WTC11 (cell line): ENCODE measurements at places on chromosomes 2 and 18.

DNA sequence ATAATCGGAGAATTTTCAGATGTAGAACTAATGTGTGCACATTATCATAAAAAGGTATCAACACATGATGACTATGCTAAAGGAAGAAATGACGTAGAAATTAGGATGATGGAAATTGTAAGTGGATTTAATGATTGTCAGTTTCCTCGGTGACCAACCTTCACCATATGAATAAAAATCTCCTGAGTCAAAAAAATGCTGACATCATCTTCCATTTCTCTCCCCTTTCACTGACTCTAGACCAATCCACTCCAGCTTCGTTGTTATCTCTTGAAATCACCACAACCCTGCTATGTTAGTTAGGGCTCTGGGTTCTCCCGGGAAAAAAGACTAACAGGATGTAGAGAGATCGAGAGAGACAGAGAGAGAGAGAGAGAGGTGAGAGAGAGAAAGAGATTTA lies 204.8 kb upstream of the KYNU start:
- no peak overlapping the region for H3K27ac ChIP-seq
- H3K27me3 ChIP-seq, result no peaks in the 10 kb centered on the region
- H3K36me3 ChIP-seq, result no peaks in the 10 kb centered on the region
- no peak overlapping the region for H3K4me3 ChIP-seq
- H3K4me1 ChIP-seq, result no peaks in the 10 kb centered on the region

GRCh38 chr2:26492749-26493515 lies 15.0 kb upstream of the OTOF start:
- H3K4me3 ChIP-seq, result no peak overlapping the region
- H3K36me3 ChIP-seq, result no peaks in the 10 kb centered on the region
- no peaks in the 10 kb centered on the region; the same call in 1 of the 2 replicates for H3K27me3 ChIP-seq
- H3K27ac ChIP-seq, result no peak overlapping the region
- H3K4me1 ChIP-seq, result peaks cover 18% of the 10 kb centered on the region
- no peak for DNase-seq

DNA sequence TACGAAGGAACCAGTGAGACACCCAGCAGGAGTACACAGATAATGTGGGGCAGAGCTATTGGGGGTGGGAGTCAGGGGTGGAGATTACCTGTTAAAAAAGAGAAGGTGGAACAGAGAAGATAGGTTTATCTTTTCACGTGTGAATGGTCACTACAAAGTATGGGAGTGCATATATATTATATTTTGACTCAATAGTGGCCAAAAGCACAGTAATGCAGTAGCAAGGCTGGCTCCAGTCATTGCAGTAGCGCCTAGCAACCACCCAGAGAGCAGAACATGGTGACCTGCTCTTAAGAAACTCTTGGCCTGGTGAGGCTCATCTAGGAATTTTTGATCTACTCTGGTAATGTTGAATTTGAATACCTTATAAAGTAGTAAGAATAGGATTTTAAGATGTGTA lies 1.0 kb downstream of the IMPACT start:
- H3K4me1 ChIP-seq, result peaks cover 21% of the 10 kb centered on the region
- peaks cover 11% of the 10 kb centered on the region for H3K36me3 ChIP-seq
- DNase-seq, result no peak
- H3K27ac ChIP-seq, result peak overlapping the region; percentile 95

GRCh38 chr2:202036601-202037037 lies 3.0 kb downstream of the FZD7 start:
- H3K4me1 ChIP-seq, result peaks cover 39% of the 10 kb centered on the region
- H3K4me3 ChIP-seq, result no peak overlapping the region
- H3K27me3 ChIP-seq, result peaks cover 13% of the 10 kb centered on the region

DNA sequence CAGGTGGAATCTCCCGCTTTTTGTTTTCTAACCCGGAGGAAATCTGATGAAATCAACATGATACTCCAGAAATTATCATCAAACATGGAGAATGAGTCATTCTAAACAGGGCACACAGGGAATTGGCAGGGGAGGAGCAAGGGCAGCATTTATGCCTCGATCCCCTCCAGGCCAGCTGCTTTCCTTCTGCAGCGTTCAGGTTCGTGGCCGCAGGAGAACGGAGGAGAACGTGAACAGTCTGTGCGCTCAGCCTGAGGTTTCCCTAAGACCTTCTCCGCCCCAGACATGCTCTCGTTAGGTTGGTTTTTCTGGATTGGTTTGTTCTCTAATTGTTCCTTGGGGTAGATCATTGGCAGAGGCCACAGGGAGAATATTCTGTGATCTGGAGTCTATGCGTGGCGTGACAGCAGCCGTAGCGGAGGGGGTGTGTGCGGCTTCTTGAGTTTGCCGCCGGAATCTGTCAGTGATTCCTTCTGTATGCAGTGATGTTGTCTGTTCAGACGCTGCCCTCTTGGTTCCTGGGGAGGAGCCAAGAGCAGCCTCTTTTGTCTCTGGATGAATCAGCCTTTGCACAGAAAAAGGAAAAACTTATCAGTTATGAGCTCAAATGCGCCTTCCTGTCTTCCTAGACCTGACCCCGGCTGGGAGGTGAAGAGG lies 75.9 kb downstream of the SH3BP4 start:
- DNase-seq, result no peak
- H3K27ac ChIP-seq, result peak overlapping the region; percentile 0; the same call in 1 of the 2 replicates
- H3K36me3 ChIP-seq, result no peaks in the 10 kb centered on the region
- peaks cover 41% of the 10 kb centered on the region for H3K4me1 ChIP-seq
- H3K4me3 ChIP-seq, result no peak overlapping the region
- no peaks in the 10 kb centered on the region for H3K27me3 ChIP-seq

- H3K4me3 ChIP-seq, result no peak overlapping the region
- H3K27me3 ChIP-seq, result no peaks in the 10 kb centered on the region
- peaks cover 8% of the 10 kb centered on the region; the same call in 1 of the 2 replicates for H3K36me3 ChIP-seq
- DNase-seq, result no peak
- H3K27ac ChIP-seq, result no peak overlapping the region
- H3K4me1 ChIP-seq, result peaks cover 40% of the 10 kb centered on the region
Observed at GRCh38 chr2:206798000-206798399, 32.6 kb downstream of the FASTKD2 start.

GRCh38 chr2:71379086-71379485 lies 47.5 kb downstream of the ZNF638 start:
- H3K36me3 ChIP-seq, result peaks cover 42% of the 10 kb centered on the region
- no peak for DNase-seq
- H3K27me3 ChIP-seq, result no peaks in the 10 kb centered on the region
- H3K4me3 ChIP-seq, result no peak overlapping the region
- H3K4me1 ChIP-seq, result no peaks in the 10 kb centered on the region

DNA sequence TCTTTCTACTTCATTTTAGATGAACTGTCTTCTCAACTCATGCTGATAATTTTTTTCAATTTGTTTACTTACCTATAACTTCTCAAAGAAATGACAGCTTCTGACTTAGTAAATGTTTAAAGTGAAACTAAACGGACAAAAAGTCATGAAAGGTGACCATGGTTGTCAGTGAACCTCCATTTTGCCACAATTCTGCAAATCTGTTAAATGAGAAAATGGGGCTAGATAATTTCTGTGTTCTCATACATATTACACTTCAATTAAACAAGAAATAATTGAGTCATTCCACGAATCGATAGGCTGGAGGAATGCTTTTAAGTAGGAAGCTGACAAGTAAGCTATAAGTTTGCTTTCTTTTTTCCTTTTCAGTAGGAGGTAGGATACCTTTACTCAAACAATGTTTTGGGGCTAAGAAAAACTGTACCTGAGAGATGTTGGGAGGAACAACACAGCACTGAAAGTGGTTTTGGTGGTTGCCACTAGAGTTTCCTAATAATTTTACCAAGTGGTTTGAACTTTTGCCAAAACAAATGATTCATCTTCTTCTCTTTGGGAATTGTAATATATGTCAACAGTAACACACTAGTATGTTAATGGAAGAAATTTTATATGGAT lies 17.1 kb downstream of the DYNAP start:
- H3K4me1 ChIP-seq, result peaks cover 69% of the 10 kb centered on the region
- peak overlapping the region; percentile 99 for H3K27ac ChIP-seq
- no peak for DNase-seq
- H3K4me3 ChIP-seq, result peak overlapping the region; percentile 41

DNA sequence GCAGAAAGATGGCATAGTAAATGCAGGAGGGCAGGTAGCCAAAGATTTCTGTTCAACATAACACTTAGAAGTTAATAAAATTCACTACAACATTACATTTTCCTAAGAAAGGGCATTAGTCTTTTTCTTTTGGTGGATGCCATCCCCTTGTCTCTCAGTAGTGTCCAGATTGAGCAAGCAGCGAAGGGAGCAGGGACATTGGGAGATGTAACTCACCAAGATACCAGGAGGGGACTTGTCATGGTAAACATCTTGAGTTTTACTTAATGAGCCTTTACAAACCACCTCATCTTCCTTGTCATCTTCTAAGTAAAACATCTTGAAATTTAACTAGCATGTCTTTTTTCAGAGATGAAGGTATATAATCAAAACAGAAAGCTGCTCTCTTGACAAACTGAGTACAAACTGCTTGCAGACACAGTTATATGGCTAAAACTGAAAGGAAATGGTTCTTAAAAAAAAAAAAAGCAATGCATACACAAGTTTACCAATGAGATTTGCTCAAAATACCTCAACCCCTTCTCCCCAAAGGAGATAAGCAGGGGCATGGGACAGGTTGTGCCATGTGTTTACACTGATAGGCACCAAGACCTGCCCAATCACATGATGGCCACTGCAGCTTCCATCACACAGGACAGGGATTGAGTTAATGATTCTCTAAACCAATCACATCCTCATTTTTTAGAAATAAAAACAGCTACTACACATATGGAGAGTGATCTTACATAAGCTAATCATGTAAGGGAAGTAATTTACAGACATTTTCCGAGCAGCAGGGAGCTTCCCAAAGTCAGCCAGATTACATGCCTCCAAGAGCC lies 30.3 kb downstream of the LPIN2 start:
- DNase-seq, result no peak
- peaks cover 13% of the 10 kb centered on the region for H3K36me3 ChIP-seq
- H3K4me1 ChIP-seq, result peaks cover 51% of the 10 kb centered on the region
- H3K27me3 ChIP-seq, result no peaks in the 10 kb centered on the region

DNA sequence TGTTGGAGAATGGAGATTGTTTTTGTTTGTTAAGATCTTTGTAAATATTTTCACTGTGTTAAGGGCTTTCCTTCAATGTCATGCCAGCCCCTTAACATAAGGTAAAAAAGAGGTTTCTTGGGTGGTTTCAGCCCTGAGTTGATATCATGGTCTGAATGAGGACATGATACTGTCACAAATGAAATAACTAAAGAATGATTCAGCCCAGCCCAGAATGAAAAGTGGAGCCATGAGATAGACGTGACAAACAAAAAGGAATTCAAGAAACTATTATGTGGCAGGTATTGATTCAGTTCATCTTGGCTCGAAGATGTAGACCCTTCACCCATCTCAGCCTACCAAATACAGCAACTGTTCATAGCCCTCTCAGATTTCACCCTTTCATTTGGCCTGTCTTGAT lies 88.6 kb upstream of the TTN start:
- no peak overlapping the region for H3K27ac ChIP-seq
- no peak for DNase-seq
- H3K4me3 ChIP-seq, result no peak overlapping the region

GRCh38 chr2:177015356-177015923 lies 197.2 kb upstream of the HNRNPA3 start:
- no peak for DNase-seq
- no peak overlapping the region for H3K27ac ChIP-seq
- no peaks in the 10 kb centered on the region for H3K36me3 ChIP-seq
- no peaks in the 10 kb centered on the region for H3K4me1 ChIP-seq
- no peak overlapping the region for H3K4me3 ChIP-seq

DNA sequence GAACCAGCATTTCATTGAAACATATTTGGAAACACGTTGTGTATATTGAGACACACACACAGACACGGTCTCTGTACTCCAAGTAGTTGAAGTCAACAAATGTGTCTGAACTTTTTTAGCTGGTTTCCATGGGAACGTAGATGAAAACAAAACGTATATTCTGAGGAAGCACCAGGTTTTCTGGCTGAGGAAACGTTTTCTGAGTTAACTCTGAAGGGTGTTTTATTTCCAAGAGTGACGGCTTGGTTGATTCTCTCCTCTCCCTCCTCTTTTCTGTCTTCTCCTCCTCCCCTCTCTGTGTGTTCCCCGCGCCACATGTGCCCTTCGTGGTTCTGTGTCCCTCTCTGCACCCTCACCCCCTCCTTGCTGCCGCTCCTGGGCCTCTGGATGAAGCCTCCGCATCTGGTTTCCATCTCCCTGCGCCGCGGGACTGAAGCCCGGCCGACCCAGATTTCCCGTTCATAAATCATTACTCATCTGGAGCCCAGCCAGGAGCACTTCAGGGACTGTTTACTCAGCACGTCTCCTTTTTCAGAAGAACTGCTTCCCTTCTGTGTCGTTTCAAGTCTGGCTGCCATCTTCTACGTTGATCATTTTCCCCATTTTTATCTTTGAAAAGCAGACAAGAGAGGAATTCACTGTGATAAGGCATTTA lies 122.7 kb downstream of the COL6A3 start:
- H3K27ac ChIP-seq, result no peak overlapping the region
- no peak overlapping the region for H3K4me3 ChIP-seq
- H3K4me1 ChIP-seq, result peaks cover 12% of the 10 kb centered on the region
- no peaks in the 10 kb centered on the region for H3K36me3 ChIP-seq

DNA sequence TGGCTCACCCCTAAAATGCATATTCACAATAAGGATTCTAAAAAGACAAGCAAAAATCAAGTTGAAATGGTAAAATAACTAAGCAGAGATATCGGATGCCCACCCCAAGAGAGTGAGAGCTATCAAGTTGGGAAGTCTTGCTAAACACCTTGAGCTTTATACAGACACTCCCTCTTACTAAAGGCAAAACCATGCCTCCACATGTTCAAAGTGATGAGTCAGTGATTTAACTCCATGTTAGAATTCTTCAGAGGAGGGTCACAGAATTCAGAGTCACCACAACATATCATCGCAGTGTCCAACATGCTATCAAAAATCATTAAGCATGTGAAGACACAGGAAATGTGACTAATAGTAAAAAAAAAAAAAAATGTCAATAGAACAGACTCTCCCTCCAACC lies 20.6 kb upstream of the ST8SIA3 start:
- H3K27ac ChIP-seq, result no peak overlapping the region
- H3K4me1 ChIP-seq, result peaks cover 12% of the 10 kb centered on the region
- no peaks in the 10 kb centered on the region for H3K36me3 ChIP-seq
- no peaks in the 10 kb centered on the region for H3K27me3 ChIP-seq

DNA sequence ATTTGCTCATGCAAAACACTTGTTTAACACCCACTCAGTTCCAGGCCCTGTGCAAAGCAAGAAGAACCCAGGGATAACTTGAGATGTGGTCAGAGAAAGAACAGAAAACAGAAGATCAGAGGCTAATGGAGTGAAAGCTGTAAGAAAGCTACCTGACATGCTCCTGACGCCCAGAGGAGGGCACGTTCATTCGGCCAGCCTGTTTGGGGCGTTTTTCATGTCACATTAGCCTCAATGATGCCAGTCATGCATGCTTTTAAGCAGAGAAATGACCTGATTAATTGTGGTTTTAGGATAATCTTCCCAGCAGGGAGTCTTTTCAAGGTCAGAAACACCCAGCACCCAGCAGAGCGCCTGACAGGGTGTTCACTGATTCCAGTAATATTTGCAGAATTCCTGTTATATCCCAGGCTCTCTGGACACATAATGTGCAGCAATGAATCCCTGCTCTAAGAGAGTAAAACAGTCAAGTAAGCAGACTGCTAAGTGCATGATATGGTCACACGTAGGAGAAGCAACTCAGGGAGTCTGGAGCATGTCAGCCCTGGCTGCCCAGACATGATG lies 320.0 kb downstream of the LRATD1 start:
- no peaks in the 10 kb centered on the region for H3K36me3 ChIP-seq
- H3K4me1 ChIP-seq, result no peaks in the 10 kb centered on the region
- H3K4me3 ChIP-seq, result no peak overlapping the region
- no peak overlapping the region for H3K27ac ChIP-seq
- no peaks in the 10 kb centered on the region for H3K27me3 ChIP-seq
